ENCODE measurements at places on chromosomes 2 and 18. TPM values are rescaled to one million over a fixed set of nuclear protein-coding genes. Genes with fewer than 3 reads are reported as not detected.

Gene PTPRN
- not detected for total RNA-seq

- DNase-seq = peak; percentile 41
These were observed 55.9 kb downstream of the ACVR1C start for GRCh38 chr2:157572725-157573124.

DNA sequence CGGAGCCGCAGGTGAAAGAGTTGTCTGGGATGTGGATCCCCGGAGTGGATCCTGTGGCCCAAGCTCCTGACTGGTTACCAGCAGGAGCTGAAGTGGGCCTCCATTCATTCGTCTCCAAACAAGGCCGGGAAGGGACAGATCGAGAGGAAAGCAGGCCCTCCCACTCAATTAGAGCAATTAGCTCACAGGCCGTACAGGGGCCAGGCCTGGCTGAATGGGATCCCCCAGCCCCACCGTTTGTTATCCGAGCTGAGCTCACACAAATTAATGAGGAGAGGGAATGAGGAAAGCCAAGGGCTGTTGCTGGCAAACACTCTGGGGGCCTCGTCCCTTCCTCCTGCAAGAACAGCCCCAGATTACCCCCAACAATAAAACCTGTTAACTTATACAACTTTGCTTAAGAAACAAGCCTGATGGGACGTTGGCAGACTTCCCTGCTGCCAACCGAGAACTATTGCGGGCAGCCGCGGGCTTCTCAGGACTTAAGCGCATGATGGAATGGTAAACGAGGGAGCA lies 338.0 kb downstream of the BCL11A start:
- no peak for DNase-seq

Gene ABCG8
- total RNA-seq = not detected

DNA sequence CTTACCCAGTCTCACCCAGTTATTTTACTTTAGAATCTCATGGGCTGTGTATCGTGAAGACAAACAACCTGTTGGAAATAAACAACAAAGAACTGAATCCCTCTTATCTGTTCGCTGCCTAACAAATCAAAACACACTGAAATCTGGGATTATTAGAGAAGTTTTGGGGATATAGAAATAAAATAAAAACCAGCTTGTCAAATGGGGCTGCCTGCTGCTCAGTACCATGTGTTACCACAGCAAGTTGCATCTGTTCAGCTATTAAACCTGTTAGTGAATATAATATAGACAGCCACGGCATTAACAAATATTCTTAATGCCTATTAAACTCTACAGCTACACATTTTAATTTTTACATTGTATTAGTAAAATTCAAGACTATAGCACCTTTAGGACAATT lies 810.8 kb downstream of the NRXN1 start:
- DNase-seq = no peak

Gene AP1S3
- total RNA-seq = 16.3 TPM

DNA sequence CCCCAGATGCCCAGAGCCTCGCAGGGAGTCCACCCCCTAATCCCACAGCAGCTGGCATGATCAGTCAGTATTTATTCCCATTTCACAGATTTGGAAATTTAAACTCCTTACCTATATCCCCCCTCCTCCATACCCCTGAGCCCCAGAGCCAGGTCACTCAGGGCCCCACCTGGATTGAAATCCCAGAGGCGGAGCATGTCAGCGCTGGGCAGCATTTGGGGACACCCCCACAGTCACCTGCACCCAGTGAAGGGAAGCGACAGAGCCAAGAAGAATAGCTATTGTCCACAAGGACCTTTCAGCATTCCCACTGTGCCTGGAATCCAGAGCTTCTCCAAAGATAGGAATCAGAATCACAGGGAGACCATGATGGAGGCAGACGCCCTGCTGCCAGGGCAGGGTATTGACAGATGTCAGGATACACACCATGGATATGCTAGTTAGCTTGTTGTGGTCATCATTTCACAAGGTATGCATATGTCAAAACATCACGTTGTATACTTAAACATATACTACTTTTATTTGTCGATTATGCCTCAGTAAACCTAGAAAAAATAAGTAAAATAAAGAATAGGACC lies 968 bp upstream of the ASTL start:
- DNase-seq = no peak

Gene SPRED2
- 20.1 TPM for total RNA-seq

Gene FSHR
- total RNA-seq = not detected

- DNase-seq = no peak
These were observed 325.8 kb upstream of the REG3G start for GRCh38 chr2:78699696-78700095.

DNA sequence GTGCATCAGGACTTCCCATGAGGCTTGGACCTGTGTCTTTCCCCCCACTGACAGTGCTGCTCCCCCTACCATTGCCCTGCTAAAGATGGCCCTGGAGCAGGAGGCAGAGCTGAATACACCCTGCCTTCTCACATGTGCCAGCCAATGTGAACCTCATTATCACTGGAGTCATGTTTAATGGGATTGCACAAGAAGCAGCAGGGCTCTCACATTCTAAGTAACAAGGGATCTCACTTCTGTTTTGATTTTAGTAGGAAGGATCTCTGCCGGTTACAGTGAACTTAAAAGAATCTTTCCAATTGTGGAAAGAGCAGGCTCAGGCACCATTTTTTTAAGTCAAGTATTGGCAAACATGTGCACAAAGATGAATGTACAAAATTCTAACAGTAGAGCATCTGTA lies 322.1 kb upstream of the MEX3C start:
- DNase-seq = no peak

Gene CYP26B1
- total RNA-seq = 0.05 TPM

GRCh38 chr2:62114564-62114963 lies 81.4 kb upstream of the B3GNT2 start:
- DNase-seq = no peak

DNA sequence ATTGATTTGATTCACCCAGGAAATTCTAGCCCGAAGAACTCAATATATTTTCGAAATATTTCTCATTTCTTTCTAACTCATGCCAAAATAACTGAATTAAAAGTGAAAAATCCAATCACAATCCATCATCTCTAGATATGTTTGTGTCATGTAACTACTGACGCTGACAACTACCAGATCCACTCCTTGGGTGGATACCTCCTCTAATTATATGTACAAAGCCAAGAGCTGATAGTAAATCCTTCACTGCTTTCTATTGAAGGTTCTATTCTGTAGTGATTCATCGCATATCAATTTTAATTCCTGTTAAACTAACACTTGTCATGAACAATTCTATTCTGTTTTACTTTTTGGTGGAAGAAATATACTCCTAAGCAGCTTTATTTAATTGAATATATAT lies 1056.6 kb upstream of the NXPH2 start:
- DNase-seq = no peak

- no peak for DNase-seq
These were observed 140.5 kb downstream of the SRBD1 start for GRCh38 chr2:45470531-45470930.

Gene PIEZO2
- not detected for total RNA-seq

Gene NR4A2
- 4.1 TPM for total RNA-seq

- DNase-seq = no peak
These were observed 171.0 kb downstream of the ANAPC1 start for GRCh38 chr2:111712940-111713515.

DNA sequence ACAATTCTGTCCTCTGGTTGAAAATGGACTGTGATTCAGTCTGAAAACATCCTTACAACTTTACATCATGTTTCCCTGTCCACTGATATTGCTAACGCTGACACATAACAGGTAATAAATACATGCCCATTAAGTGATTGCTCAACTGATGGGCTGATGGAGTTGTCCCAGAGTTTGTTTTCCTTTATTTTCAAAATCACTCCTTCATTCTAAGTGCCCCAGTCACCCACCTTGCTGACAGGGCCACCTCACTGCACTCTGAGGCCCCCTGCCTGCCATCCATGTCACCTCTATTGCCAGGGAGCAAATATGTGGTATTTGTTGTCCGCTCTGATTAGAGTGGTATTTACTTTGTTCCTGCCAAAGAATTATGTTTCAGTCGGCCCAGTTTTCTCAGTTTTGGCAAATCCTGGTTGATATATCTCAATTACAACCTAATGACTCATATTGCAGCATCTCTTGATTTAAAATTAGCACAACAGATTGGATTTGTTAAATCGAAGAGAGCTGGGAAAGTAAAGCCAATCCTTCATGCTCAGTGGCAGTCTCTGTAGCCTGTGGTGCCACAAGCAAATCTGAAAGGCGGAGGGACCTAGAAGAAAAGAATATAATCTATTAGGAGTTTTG lies 105.1 kb downstream of the RDH14 start:
- no peak for DNase-seq

- DNase-seq = no peak
These were observed 67.1 kb upstream of the PXDN start for GRCh38 chr2:1811258-1811970.

- DNase-seq = peak; percentile 34
These were observed 2.6 kb upstream of the RNF149 start for GRCh38 chr2:101310834-101311695.

Gene CREB1
- 31.8 TPM for total RNA-seq

Gene RAB17
- 65.1 TPM for total RNA-seq

GRCh38 chr2:288758-289361 lies 969 bp upstream of the ALKAL2 start:
- DNase-seq = no peak

Gene DNER
- not detected for total RNA-seq

Gene SOWAHC
- total RNA-seq = 51.6 TPM

- no peak for DNase-seq
These were observed at the start of gene CYRIA for GRCh38 chr2:16665748-16666448. CYRIA (minus strand) TSS chr2:16665834; CDS start chr2:16588119, 77,715 bp downstream.

GRCh38 chr2:229610333-229610732 lies 104.0 kb downstream of the DNER start:
- no peak for DNase-seq

Gene FNDC4
- total RNA-seq = not detected

- DNase-seq = no peak
These were observed 54.5 kb downstream of the ACVR1C start for GRCh38 chr2:157574165-157574564.

Gene HOXD11
- total RNA-seq = not detected

Gene PID1
- total RNA-seq = not detected

DNA sequence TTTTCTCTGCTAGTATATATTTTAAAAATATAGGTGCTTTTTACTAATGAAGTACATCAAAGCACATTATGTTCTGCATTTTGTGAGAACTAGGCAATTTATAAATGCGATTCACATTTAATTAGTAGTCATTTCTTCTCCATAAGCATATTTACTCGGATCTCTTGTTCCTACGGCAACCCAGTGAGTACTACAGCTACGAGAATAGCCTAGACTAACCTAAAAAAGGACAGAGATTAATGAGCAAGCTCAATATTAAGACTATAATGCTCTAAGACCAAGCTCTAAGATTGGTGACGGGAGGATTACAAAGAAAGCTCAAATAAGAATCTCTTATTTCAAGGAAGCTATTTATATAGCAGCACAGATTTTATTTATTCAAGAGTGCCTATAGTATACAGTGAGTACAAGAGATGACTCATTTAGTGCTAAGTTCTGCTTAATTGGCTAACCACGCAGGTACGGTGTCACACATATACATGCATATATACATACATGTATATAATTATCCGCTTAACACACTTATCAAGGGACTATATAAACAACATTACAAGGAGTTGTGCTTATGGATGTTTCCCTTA lies 364.7 kb downstream of the GPD2 start:
- no peak for DNase-seq

Gene GNAL
- total RNA-seq = 0.23 TPM

GRCh38 chr18:24799720-24800119 lies 339.3 kb downstream of the HRH4 start:
- no peak for DNase-seq

Gene PAIP2B
- 1.8 TPM for total RNA-seq

DNA sequence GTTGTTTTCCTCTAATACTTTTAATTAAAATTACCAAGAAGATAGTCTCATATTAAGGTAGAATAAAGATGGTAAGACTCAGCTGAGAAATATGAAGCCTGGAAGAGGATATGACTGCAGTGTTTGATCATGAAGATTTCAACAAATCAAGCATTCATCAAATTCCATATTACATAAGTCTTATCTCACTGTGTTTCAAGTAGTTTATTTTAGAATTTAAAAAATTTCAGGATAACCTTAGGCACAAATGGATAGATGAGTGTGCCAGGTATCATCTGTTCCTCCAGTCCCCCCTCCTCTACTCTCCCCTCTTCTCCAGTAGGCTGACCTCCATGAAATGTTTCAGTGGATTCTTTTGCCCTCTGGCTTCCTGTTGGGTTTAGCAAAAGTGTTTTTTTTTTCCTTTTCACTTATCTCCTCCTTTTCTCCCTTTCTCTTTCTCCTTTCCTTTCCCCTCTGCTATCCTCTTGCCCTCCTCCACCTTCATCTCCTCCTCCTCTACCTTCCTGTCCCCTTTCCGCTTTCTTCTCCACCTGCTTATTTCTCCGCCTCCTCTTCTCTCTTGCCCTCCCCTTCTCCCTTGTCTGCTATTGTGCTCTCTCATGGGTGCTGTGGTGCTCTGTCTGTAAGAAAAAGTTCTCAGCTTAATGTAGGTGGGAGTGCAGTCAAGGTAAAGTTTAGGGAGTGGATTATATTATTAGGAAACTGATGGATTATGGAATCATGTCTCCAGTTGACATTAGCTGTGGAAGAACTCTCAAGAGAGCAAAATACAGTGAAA lies 72.8 kb downstream of the ABI2 start:
- no peak for DNase-seq

GRCh38 chr2:233263045-233263570 lies 11.6 kb downstream of the ATG16L1 start:
- DNase-seq = no peak

Gene SLC9A2
- 0.83 TPM for total RNA-seq

- peak; percentile 72 for DNase-seq
These were observed 48.5 kb downstream of the SMAD7 start for GRCh38 chr18:48902023-48902855.

Gene LIMS4
- total RNA-seq = 0.81 TPM

DNA sequence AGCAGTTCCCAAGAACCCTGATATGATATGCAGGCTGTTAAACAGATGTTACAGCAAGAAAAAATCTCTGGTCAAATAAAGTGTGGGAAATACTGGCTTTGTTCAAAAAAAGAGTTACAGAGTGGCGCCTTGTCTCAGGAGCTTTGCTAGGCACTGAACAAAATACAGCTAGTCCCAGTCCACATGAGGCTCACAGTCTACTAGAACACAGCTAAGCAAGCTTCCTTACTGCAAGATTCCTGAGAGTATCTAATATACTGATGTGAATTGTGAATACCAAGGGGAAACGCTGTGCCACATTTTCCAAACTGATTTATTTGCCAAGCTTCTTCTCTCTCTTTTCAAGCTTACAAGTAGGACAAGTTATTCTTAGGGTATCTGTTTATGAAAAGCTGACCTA lies 188.8 kb upstream of the NABP1 start:
- DNase-seq = no peak

DNA sequence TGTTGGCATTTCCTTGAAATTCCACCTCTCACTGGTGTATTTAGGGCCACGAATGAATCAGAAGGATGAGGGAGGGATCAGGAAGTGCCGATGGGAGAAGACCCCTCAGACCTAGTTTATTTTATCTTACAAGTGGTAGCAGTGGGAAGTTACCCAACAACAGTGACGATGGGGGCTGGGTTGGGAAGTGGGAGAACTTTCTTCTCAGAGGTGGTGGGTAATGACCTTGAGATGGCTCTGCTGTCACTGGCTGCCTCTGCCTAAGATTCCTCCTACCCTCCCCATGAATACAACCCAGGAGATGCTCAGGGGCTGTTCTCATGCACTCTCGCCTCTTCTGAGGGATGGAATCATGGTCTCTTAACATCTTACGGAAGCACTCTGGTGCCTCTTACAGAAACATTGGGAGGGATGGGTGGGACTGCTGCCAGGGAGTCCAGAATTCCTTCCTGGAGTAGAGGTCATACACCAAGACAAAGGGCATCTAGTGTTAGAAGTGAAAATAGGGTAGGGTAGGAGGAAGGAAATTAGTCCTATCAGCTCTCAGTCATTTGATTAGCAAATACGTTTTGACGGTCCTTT lies 58.5 kb upstream of the TXNDC2 start:
- DNase-seq = no peak

Gene AQP12B
- total RNA-seq = not detected
